Aortic smooth muscle cell (primary cell): ENCODE measurements at places on chromosomes 4 and X. TPM values are rescaled to one million over a fixed set of nuclear protein-coding genes. Genes with fewer than 3 reads are reported as not detected.

Gene DRD5
- not detected in 2 replicates for total RNA-seq

Gene TSPAN6
- total RNA-seq, result 16.8 and 17.3 TPM in 2 replicates

Gene GAGE1
- not detected in 2 replicates for total RNA-seq

Gene MAGEA2
- total RNA-seq, result not detected in 2 replicates

Gene GABRA4
- total RNA-seq, result under 0.01 and 0.12 TPM in 2 replicates

Gene SPOCK3
- total RNA-seq, result 1.1 and 1.5 TPM in 2 replicates

Gene CXorf58
- total RNA-seq, result 0.06 TPM in 1 of 2 replicates, not detected in the other

Gene HSFX2
- not detected in 2 replicates for total RNA-seq

Gene MAGEB10
- not detected in 2 replicates for total RNA-seq

Gene SMIM10
- total RNA-seq, result 6.8 and 9.2 TPM in 2 replicates

Gene AKAP4
- total RNA-seq, result not detected in 2 replicates

Gene WAS
- total RNA-seq, result 0.12 TPM in 1 of 2 replicates, not detected in the other

Gene TMEM156
- total RNA-seq, result 0.13 and 0.37 TPM in 2 replicates

Gene CPE
- 19.4 and 73.0 TPM in 2 replicates for total RNA-seq

Gene MAGEC3
- total RNA-seq, result not detected in 2 replicates

Gene VCX3B
- total RNA-seq, result not detected in 2 replicates

Gene LDB2
- 81.2 and 83.4 TPM in 2 replicates for total RNA-seq

Gene ATP6AP1
- 55.6 and 70.9 TPM in 2 replicates for total RNA-seq

Gene AASDH
- 14.4 and 15.1 TPM in 2 replicates for total RNA-seq

Gene RASL11B
- 0.06 TPM in 1 of 2 replicates, not detected in the other for total RNA-seq

Gene KIT
- 1.1 and 1.3 TPM in 2 replicates for total RNA-seq

Gene ANOS1
- 16.5 and 19.2 TPM in 2 replicates for total RNA-seq

Gene SMIM10L2A
- 0.12 and 0.26 TPM in 2 replicates for total RNA-seq

Gene TEX11
- not detected in 2 replicates for total RNA-seq

Gene ANK2
- total RNA-seq, result 226 and 261 TPM in 2 replicates

Gene PLAC8
- not detected in 2 replicates for total RNA-seq

Gene ARR3
- not detected in 2 replicates for total RNA-seq

Gene PNMA6F
- not detected in 2 replicates for total RNA-seq

Gene CUL4B
- 39.8 and 76.0 TPM in 2 replicates for total RNA-seq
